Osteocyte (in vitro differentiated cells): ENCODE measurements at places on chromosomes 4 and X. TPM values are rescaled to one million over a fixed set of nuclear protein-coding genes. Genes with fewer than 3 reads are reported as not detected.

Gene ZNF157
- total RNA-seq = 0.13 and 0.16 TPM in 2 replicates

Gene EXOC1L
- total RNA-seq = not detected in 2 replicates

Gene PDLIM3
- 2.1 and 2.8 TPM in 2 replicates for total RNA-seq

Gene CCKAR
- total RNA-seq = not detected in 2 replicates

Gene SPOCK3
- total RNA-seq = not detected in 2 replicates

DNA sequence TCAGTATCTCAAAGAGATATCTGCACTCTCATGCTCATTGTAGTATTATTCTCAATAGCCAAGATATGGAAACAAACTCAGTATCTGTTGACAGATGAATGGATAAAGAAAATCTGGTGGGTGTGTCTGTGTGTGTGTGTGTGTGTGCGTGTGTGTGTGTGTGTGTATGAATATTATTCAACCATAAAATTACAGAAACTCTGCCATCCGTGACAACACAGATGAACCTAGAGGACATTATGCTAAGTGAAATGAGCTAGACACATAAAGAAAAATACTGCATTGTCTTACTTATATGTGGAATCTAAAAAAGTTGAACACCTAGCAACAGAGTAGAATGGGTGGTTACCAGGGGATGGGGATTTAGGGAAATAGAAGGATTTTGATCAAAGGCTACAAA is 13.2 kb downstream of the XKRX start:
- DNase-seq = no peak

Gene STK32B
- 44.3 and 46.9 TPM in 2 replicates for total RNA-seq

- DNase-seq = no peak
Measured at GRCh38 chr4:21921526-21922180, 26.9 kb downstream of the KCNIP4 start.

DNA sequence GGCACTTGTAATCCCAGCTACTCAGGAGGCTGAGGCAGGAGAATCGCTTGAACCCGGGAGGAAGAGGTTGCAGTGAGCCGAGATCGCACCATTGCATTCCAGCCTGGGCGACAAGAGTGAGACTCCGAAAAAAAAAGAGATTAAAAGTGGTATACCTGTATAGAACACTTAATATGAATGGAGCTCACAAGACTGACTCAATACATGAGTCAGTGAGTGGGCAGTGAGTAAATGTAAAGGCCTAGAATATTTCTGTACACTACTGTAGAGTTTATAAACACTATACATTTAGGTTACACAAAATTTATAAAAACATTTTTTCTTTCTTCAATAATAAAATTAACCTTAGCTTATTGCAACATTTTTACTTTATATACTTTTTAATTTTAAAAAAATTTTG is 93.8 kb downstream of the CENPC start:
- DNase-seq = no peak

DNA sequence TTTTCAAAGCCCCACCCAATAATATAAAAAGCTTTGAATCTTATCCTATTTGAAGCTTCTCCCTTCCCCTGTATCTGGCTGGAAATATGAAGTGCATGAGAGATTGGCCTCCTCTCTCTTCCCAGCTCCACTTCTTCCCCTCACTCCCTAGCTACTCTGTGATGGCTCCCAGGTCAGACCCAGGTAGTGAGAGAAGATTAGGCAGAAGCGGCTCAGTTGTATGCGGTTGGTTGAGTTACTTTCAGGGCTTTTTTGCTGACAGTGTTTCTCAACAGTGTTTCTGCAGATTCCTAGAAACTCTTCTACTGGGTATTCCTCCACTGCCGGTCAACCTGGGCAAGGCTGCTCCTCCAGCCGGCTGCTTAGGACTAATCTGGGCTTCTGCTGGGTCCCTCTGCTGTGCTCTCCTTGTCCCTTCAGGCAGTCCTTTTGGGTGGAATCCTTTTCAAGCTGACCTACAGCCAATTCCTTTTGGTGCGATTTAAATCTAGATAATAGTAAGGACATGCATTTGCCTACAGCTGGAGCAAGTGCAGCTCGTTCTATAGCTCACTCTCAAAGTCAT is 87.4 kb upstream of the SLC7A11 start:
- no peak for DNase-seq

DNA sequence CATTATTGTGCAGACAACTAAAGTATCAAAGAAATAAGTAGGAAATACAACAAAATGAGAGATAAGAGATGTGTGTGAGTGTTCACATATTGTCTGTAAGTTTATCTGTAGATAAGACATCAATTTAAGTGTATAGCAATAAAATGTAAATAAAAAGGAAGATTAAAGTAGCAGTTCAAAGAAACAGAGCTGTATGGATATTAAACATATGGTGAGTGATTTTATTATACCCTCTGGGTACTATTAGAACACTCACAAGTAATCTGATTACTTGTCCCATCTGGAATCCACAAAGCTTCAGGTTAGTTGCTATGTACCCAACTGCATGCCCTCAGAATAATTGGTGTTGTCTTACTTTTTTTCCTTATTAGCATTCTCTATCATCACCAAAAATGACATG is 747.9 kb upstream of the ADGRL3 start:
- DNase-seq = no peak

DNA sequence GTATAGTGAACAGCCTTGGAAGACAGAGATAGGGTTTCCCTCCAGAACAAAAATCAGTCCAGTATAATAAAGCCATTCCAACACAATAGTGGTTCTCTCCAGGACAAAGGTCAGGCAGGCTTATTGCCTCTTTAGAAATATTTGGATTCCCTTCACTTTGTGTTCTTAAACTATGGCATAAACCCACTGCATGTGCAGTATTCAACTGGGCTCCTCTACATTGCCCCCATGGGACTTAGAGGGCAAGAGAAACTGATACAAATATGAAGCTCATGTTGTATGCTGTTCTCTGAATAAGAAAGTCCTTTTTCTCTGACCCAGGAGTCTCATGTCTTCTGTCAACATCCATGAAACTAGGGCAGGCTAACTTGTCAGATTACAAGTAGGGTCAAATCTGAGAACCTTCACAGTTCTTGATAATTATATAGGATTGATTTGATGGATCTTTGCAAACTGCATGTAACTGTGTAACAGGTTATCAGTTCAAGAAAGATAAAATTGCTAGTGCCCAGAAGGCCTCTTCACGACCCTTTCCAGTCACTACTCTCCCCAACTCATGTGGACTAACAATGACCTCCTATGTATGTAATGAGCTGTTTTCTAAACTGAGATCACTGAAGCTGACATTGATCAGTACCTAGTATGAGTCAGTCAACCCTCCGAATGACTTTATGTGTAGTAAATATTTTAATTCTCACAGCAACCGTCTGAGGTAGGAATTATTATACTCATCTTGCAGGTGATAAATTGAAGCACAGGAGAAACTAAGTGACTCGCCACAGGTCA is 31.9 kb upstream of the FAM9C start:
- no peak for DNase-seq

Gene MAGEC3
- not detected in 2 replicates for total RNA-seq

DNA sequence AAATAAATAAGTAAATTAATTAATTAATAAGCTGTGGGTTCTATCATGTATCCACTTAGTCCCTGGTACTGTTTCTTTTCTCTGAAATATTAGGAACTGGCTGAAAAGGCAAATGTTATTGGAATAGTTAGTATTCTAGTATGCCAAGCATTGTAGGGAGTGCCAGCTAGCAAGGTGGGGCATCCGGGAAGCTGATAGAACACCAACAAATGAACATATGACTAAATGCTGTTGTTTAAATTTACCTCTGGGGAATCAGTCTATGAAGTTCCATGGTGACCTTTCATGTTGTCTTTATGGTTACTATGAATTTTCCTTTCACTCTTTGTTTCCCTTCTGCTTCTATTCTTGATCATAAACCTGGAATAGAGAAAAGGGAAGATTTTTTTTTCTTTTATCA is 32.7 kb downstream of the NUDT6 start:
- DNase-seq = no peak

Gene TASL
- not detected in 2 replicates for total RNA-seq

GRCh38 chr4:864456-865120 is 38.7 kb upstream of the CPLX1 start:
- DNase-seq = no peak

DNA sequence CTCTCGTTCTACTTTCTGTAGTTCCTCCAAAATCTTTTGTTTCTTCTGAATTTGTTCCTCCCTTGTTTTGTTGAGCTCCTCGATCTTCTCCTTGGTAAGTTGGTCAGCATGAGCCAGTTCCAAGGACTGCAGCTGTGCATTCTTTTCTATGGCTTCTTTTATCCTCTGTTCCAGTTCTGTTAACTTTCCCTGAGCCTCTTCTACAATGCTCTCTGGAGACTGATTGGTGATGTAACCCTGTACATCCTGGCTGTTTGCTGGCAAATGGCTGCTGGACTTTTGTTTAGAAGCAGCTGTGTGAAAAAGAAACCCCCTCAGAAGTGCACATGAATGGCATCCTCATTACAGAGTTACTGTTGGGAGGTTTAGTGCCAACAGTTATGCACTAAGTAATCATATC is 70.5 kb upstream of the COX18 start:
- no peak for DNase-seq

Gene CYTL1
- 82.4 and 86.8 TPM in 2 replicates for total RNA-seq

Gene FAM9B
- total RNA-seq = not detected in 2 replicates

Gene SPATA4
- total RNA-seq = 0.76 TPM in 1 of 2 replicates, not detected in the other

Gene NEXMIF
- total RNA-seq = not detected in 2 replicates

DNA sequence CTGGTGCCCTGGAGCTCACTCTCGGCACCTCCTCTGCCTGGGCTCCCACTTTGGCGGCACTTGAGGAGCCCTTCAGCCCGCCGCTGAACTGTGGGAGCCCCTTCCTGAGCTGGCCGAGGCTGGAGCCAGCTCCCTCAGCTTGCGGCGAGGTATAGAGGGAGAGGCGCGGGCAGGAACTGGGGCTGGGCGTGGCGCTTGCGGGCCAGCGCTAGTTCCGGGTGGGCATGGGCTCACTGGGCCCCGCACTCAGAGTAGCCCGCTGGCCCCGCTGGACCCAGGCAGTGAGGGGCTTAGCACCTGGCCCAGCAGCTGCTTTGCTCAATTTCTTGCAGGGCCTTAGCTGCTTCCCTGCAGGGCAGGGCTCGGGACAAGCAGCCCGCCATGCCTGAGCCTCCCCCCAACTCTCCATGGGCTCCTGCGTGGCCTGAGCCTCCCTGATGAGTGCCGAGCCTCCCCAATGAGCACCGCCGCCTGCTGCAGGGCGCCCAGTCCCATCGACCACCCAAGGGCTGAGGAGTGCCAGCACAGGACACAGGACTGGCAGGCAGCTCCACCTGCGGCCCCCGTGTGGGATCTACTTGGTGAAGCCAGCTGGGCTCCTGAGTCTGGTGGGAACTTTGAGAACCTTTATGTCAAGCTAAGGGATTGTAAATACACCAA is 26.7 kb upstream of the FAM90A26 start:
- DNase-seq = no peak

Gene CSAG3
- not detected in 2 replicates for total RNA-seq

DNA sequence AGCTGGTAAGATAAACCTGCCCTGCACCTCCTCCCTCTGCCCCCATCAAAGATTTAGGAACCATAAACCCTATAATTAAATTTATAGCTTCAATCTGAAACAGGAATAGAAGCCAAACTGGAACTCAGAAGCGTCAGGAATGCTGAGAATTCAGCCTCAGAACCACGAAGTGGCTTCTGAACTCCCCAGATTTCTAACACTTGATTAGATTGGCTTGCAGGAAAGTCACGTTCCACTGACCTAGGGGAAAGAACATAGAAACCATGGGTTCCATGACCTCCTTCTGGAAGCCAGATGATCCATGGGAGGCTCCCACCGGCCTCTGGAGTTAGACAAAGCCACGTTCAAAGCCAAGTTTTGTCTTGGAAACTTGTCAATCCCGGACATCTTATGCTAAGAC is 356.5 kb downstream of the MID1IP1 start:
- DNase-seq = no peak

DNA sequence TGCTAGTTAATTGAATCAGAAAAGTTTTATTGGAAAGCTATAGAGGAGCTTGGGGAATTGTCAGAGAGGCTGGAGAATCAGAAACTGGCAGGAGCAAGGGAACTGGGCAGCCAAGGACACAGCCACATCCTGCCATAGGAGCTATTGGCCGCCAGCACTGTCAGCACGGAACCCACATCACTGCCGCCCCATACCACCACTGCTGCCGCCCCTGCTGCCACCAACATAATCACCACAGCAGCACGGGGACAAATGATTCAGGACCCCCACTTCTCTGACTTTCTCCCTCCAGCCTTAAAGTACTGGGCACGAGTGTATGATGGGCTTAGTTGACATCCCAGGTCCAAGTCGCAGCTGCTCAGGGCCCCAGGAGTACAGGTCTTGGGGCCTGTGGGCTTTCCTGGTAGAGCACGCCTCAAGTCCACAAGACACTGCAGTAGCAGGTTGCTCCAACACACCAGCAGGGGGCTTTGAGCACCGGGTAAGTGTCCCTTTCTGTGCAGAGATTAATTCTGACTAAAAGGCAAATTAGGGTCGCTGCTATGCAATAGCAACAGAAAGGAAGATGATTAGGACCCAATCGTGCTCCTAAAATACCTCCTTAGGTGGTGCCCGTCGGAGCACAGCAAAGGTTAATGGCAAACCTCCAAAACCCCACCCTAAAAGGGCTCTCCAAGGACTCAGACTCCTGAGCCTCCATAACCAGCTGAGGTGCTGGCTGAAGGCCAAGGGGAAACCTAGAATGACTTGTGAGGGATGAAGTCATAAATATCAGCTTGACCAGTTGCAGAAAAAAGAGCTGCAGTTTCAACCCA is 6.9 kb downstream of the PJA1 start:
- peak; percentile 73 for DNase-seq

DNA sequence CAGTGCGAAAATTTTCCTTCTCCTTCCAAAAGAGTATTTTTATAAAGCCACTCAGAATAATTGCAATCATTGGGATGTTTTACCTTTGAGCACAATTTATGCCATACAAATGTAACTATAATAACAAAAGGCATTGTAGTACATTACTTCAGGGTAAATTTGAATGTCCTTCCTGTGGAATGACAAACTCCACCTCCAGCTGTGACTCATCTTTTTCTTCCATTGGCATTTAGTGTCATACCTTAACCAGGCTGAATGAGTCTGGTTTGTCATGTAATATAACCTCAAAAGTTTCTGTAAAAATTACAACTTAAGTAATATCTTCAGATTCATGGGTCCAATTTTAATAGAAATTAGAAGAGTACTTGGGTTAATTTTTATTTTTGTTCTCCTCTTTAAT is 93.3 kb downstream of the TMEM47 start:
- no peak for DNase-seq

- no peak for DNase-seq
Measured at GRCh38 chr4:1012034-1012739, 761 bp downstream of the FGFRL1 start.

DNA sequence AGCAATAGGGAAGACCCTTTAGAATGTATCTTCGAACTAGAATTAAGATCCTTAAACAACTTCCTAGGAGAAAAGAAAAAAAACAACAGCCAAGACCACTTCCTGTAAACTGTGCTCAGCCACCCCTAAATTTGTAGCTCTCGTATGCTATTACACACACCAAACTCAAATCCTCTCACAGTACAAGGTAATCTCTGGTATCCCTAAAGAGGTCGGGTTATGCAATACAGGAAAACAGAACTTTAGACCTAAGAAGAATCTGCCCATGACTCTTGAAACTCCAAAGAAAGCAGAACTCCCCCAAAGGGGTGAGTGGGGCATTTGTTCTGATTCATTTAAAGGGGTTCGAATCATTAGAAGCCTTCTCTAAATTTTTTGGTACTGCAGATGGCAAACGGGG is 170.9 kb upstream of the CASK start:
- no peak for DNase-seq

- DNase-seq = no peak
Measured at GRCh38 chrX:107485013-107485412, 35.6 kb downstream of the FRMPD3 start.

Gene SASH3
- total RNA-seq = not detected in 2 replicates

GRCh38 chrX:13102636-13103035 is 58.2 kb upstream of the FAM9C start:
- DNase-seq = no peak
